ENCODE measurements at places on chromosomes 3 and 15. TPM values are rescaled to one million over a fixed set of nuclear protein-coding genes. Genes with fewer than 3 reads are reported as not detected.

DNA sequence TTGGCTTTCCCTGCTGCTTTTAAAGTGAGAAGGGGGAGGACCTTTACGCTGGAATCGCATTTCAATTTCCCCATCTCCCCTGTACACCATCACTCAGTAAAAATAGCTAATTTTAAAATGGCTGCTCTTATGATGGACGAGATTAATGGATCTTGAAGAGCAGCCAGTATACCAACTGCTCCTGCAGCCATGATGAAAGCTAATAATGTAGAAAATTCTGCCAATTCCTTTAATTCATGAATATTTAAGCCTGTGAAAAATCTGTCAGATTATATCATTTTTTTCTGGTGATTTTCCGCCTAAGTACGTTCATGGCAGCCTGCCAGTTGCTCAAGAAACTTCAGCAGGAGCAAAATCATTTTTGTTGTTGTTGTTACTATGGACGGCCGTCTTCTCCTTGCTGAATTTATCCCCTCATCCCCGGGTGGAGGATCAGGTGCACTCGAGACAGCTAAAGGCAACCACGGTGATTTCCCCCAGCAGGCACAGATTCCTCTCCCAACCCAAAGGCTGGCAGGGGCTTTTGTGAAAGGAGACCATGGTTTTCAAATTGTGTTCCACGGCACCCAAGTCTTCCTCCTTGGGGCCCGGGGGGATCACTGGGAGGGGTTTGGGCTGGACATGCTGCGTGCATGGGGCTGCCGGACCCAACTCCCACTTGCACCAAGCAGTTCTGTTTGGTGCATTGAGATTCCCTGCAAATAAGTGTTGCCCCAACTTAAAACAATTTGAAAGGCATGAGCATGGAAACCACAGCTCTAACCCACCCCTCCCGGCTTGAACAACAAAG lies 289.6 kb downstream of the UACA start:
- DNase-seq: no peak

- no peak for DNase-seq
Observed at GRCh38 chr15:42494998-42495360, 455 bp upstream of the SNAP23 start.

- DNase-seq: no peak
Observed at GRCh38 chr3:122365073-122365472, 18.0 kb downstream of the MIX23 start.

- DNase-seq: no peak
Observed at GRCh38 chr3:61864886-61865285, 303.5 kb downstream of the PTPRG start.

CACNA1D gene
- 3.2 TPM for total RNA-seq

CFAP161 gene
- not detected for total RNA-seq

All from activated CD4-positive, alpha-beta memory T cell treated with anti-CD3 and anti-CD28 coated beads, Interleukin-2, amount 10 ng/mL, durations not matched to agents 7 days and 5 days (primary cell).